ENCODE measurements at places on chromosomes 4 and X. TPM values are rescaled to one million over a fixed set of nuclear protein-coding genes. Genes with fewer than 3 reads are reported as not detected.

The CRLF2 gene
- total RNA-seq = 1.4 TPM

GRCh38 chrX:141879616-141880015 lies 24.1 kb upstream of the MAGEC1 start:
- DNase-seq = no peak
- H3K27me3 ChIP-seq = no peaks in the 10 kb centered on the region
- H3K4me3 ChIP-seq = no peak overlapping the region
- no peaks in the 10 kb centered on the region for H3K4me1 ChIP-seq
- H3K36me3 ChIP-seq = no peaks in the 10 kb centered on the region
- H3K27ac ChIP-seq = no peak overlapping the region

DNA sequence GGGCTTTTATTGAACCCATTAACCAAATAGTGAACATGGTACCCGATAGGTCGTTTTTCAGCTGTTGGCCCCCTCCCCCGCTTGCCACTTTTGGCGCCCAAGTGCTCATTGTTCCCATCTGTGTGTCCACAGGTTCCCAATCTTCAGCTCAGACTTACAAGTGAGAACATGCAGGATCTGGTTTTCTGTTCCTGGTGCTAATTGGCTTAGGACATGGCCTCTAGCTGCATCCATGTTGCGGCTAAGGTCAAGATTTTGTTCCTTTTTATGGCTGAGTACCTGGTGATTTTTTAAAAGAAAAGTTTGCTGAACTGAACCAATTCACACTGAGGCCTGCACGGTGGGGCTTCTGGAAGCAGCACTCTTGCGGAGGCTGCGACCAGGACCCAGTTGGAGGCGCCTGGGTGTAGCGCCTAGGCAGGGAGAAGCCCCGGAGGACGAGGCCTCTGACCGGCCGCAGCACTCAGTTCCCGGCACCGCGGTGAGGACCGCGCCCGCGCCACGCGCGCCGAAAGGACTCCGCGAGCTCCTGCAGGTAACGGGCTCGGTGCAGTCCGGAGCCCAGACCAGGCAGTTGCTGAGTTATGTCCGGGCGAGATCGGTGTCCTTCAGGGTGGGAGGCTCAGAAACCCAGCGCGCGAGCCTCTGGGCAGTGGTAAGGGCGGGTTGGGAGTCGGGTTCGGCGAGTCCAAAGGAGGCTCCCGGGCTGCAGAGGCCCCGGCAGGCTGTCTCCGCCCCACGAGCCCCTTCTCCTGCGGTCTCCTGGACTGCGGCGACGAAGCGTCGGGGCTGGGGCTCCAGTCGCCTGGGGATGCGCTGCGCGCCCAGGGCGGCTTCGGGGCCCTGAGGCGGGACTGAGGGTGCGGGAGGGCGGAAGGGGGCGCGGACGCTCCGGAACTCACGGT lies 15.8 kb upstream of the SLC25A4 start:
- H3K4me1 ChIP-seq = peaks cover 19% of the 10 kb centered on the region
- no peak overlapping the region for H3K27ac ChIP-seq
- no peaks in the 10 kb centered on the region for H3K36me3 ChIP-seq
- H3K4me3 ChIP-seq = peak overlapping the region; percentile 38

DNA sequence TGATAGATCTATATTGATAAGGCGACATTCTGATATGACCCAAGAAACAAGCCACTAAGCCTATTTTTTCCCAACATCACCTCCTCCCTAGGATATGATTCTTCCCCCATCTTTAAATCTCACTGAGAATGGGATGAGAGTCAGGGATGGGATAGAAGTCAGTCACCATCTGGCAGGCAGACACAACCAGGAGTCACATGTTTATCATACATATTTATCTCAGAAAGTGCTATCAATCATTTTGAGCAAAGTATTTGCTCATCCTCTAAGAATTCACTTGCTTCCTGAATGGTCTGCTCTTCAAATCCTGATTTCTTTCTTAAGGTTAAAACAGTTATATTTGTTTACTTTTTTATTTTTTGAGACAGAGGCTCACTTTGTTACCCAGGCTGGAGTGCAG lies 20.3 kb downstream of the DNAAF6 start:
- no peaks in the 10 kb centered on the region for H3K27me3 ChIP-seq
- no peaks in the 10 kb centered on the region for H3K4me1 ChIP-seq
- no peak for DNase-seq
- H3K4me3 ChIP-seq = no peak overlapping the region
- no peaks in the 10 kb centered on the region for H3K36me3 ChIP-seq

GRCh38 chr4:83234902-83235644 lies 49.5 kb downstream of the COQ2 start:
- no peak for DNase-seq
- H3K4me1 ChIP-seq = peaks cover 63% of the 10 kb centered on the region
- H3K27ac ChIP-seq = peak overlapping the region; percentile 85
- no peaks in the 10 kb centered on the region for H3K27me3 ChIP-seq
- peaks cover 33% of the 10 kb centered on the region for H3K36me3 ChIP-seq

GRCh38 chrX:40646489-40647306 lies 663 bp downstream of the CXorf38 start:
- peak overlapping the region; percentile 94 for H3K4me3 ChIP-seq
- peaks cover 35% of the 10 kb centered on the region for H3K36me3 ChIP-seq
- no peaks in the 10 kb centered on the region for H3K27me3 ChIP-seq

DNA sequence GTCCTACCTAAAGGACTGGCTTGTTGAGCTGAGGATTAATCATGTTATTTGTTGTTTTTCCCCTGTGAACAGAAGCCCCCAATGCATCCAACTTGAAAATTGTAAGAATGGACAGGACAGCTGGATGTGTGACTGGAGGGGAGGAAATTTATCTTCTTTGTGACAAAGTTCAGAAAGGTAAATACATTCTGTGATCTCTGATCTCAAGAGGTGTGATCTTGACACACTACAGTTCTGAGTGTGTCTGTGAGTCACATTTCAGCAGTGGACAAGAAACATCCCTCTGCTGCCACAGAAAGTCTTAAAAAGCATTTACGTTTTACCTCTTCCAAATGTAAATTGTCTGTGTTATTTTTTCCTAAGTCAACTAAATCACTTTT lies 79.3 kb downstream of the NFKB1 start:
- DNase-seq = no peak
- peaks cover 82% of the 10 kb centered on the region for H3K36me3 ChIP-seq
- H3K27me3 ChIP-seq = no peaks in the 10 kb centered on the region

The ARHGEF38 gene
- not detected for total RNA-seq

- DNase-seq = no peak
- H3K36me3 ChIP-seq = no peaks in the 10 kb centered on the region
- no peaks in the 10 kb centered on the region for H3K27me3 ChIP-seq
- no peaks in the 10 kb centered on the region for H3K4me1 ChIP-seq
- H3K27ac ChIP-seq = no peak overlapping the region
These were observed 70.8 kb downstream of the PPARGC1A start for GRCh38 chr4:23819041-23819511.

The SUPT20HL2 gene
- total RNA-seq = not detected

The NLGN3 gene
- 0.74 TPM for total RNA-seq

DNA sequence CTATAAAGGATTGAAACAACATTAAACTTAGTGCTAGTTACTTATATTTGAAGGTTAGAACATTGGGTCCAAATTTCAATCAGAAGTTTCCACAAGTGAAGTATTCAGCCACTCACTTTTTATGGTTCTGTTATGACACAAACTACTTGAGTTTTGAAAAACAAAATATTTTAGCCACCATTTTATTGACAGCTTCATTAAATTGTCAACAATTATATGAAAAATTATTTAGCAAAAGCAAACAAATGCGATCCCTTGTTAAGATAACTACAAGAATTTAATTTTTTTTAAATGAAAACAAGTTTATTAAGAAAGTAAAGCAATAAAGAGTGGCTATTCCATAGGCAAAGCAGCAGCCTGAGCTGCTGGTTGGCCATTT lies 3.1 kb downstream of the CXCL2 start:
- peaks cover 10% of the 10 kb centered on the region for H3K4me1 ChIP-seq
- H3K36me3 ChIP-seq = no peaks in the 10 kb centered on the region
- no peak overlapping the region for H3K4me3 ChIP-seq
- DNase-seq = no peak
- peaks cover 39% of the 10 kb centered on the region for H3K27me3 ChIP-seq

DNA sequence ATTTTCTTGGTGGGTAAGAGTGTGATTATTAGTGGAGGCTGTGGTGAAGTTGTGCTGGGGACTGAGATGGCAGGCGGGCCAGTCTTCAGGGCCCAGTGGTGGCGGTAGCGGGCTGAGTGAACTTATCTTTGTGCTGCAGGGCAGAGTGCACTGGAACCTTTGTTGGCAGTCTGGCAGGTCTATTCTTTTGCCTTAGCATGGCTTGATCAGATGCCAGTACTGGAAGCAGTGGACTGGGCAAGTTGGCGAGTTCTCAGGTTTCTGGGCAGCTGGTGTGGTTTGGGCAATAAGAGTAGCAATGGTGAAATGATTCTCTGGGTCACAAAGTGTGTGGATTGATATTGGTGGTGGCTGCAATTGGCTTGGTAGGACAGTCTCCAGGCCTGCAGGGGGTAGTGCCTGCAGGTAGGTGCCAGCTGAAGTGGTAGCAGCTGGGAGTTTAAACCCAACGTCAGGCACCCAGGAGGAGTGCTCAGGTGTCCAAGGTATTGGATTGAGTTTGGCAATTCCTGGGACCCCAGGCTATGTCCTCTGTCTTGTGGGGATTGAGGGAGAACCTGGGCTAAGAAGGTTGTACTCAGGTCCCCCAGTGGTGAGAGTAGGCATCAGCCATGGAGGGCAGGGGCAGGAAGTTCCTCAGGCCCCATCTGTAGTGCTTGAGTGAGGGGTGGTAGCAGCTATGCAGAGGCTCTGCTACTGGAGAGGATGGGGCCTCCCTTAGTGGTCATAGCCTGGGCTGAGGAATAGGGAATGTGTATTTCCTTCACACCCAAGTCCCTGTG lies 34.9 kb upstream of the SLC25A14 start:
- H3K27ac ChIP-seq = no peak overlapping the region
- H3K4me3 ChIP-seq = no peak overlapping the region
- no peaks in the 10 kb centered on the region for H3K4me1 ChIP-seq
- no peaks in the 10 kb centered on the region for H3K36me3 ChIP-seq

GRCh38 chr4:46839128-46839527 lies 69.9 kb downstream of the COX7B2 start:
- H3K27ac ChIP-seq = no peak overlapping the region
- H3K27me3 ChIP-seq = no peaks in the 10 kb centered on the region
- no peaks in the 10 kb centered on the region for H3K4me1 ChIP-seq
- no peak for DNase-seq
- no peak overlapping the region for H3K4me3 ChIP-seq

- peak overlapping the region; percentile 86 for H3K27ac ChIP-seq
- peaks cover 43% of the 10 kb centered on the region for H3K4me1 ChIP-seq
- H3K27me3 ChIP-seq = no peaks in the 10 kb centered on the region
- peak overlapping the region; percentile 89 for H3K4me3 ChIP-seq
- DNase-seq = peak; percentile 32
These were observed 675 bp downstream of the PRIMPOL start for GRCh38 chr4:184649971-184650855.

All from activated CD8-positive, alpha-beta T cell treated with anti-CD3 and anti-CD28 coated beads, Interleukin-2, amount 10 ng/mL, durations not matched to agents 7 days and 5 days (primary cell).